NCI-H510A (cell line): ENCODE measurements at places on chromosomes 13 and 19.

GRCh38 chr19:36245210-36246005 is 30.5 kb downstream of the ZNF146 start:
- DNase-seq: no peak

DNA sequence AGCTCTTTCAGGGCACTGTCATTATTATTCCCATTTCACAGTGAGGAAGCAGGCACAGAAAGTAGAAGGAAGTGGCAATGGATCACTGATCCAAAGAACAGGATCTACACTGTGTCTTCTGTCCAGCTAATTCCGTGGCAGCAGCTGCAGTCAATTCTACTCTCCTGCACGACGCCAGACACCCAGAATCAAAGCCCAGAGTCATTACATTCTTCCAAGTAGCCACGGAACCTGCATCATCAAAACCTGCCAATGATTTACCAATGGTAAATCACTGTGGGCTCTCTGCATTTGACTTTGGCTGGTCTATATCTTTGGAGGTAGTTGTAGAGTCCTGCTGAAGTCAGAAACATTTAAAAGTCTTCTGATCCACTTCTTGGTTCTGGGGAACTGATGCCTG is 767.7 kb downstream of the LIG4 start:
- DNase-seq: no peak

GRCh38 chr19:57436417-57436816 is 1.3 kb downstream of the ZNF749 start:
- no peak for DNase-seq

GRCh38 chr13:60463787-60464186 is 66.8 kb downstream of the TDRD3 start:
- DNase-seq: no peak

- DNase-seq: no peak
Observed at GRCh38 chr13:38430796-38431195, 81.1 kb downstream of the UFM1 start.

DNA sequence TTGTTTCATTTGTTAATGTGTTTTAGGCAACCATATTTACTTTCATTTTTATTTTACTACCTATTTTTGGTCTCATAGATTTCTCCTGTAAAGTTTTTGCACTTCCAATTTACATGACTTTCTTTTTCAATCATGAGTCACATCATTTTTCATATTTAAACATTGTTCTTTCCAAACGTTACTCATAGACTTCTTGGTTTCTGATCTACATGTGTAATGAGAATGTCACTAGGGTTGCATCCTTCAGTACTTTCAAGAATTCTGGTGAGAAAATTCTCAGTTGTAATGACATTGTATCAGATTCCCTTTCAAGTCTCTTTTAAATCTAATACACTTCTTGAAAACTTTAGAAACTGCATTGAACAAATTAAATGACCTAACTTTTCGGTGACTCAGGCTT is 991.7 kb downstream of the EFNB2 start:
- no peak for DNase-seq

GRCh38 chr13:99067159-99067985 is 89.5 kb upstream of the DOCK9 start:
- DNase-seq: no peak

DNA sequence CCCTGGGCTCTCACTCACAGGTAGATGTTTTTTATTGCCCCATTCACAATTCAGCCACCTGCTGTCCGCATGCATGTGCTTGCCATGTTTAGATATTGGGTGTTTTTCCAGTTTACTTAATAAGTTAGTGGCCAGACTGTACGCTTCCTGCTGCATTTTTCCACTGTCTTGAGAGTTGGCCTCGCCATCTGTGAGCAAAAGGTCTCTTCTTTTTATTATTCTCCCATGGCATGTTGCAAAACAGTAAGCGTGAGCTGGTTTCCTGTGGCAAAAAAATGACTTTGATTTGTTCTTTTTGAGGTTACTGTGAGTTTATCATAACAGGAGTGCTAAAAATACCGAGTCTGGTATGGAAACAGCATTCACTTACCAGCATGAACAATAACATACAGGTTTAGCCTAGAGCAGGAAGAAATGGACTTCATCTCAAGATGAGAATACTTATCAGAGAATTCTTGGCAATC is 46.0 kb downstream of the SAE1 start:
- no peak for DNase-seq

GRCh38 chr13:67023130-67023876 is 206.8 kb downstream of the PCDH9 start:
- no peak for DNase-seq

DNA sequence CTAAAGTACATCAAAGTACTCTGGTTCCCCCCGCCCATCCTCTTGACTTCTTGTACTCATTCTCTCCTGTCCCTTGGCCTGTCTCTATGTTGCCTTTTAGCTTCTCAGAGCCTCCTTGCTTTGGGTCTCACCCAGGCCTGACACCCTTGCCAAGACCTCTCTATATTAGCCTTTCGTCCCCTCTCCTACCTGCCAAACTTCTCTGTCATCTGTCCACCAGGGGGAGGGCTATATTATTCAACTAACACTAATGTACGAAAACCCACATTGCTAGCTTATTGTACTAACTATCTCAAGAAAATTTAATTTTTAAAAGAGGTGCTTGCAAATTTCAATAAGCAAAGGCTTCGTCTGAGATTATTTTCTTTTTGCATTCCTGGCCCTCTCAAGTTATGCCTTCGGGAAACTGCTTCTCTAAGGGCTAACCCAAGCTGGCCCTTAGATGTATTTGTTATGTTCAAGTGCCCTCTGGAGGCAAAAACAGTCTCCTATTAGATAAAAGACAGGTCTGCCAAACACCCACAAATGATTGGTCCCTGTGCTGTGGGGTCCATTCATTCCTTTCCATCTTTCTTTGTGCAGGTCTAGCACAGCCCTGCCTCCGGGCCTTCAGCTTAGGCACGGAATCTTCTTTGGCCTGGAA is 6.3 kb upstream of the MRPS31 start:
- DNase-seq: peak; percentile 8

- no peak for DNase-seq
Observed at GRCh38 chr13:48505012-48505411, 27.9 kb downstream of the RCBTB2 start.

DNA sequence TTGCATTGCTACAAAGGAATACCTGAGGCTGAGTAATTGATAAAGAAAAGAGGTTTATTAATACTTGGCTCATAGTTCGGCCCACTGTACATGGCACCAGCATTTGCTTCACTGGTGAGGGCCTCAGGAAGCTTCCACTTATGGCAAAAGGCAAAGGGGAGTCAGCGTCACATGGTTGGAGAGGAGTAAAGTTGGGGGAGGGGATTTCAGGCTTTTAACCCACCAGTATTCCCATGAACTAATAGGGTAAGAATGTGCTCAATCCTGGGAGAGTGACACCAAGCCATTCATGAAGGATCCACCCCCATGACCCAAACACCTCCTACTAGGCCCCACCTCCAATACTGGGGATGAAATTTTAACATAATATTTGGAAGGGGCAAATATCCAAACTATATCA is 82.5 kb upstream of the MYCBP2 start:
- no peak for DNase-seq

- DNase-seq: no peak
Observed at GRCh38 chr19:14515501-14516047, 2.6 kb downstream of the DNAJB1 start.

DNA sequence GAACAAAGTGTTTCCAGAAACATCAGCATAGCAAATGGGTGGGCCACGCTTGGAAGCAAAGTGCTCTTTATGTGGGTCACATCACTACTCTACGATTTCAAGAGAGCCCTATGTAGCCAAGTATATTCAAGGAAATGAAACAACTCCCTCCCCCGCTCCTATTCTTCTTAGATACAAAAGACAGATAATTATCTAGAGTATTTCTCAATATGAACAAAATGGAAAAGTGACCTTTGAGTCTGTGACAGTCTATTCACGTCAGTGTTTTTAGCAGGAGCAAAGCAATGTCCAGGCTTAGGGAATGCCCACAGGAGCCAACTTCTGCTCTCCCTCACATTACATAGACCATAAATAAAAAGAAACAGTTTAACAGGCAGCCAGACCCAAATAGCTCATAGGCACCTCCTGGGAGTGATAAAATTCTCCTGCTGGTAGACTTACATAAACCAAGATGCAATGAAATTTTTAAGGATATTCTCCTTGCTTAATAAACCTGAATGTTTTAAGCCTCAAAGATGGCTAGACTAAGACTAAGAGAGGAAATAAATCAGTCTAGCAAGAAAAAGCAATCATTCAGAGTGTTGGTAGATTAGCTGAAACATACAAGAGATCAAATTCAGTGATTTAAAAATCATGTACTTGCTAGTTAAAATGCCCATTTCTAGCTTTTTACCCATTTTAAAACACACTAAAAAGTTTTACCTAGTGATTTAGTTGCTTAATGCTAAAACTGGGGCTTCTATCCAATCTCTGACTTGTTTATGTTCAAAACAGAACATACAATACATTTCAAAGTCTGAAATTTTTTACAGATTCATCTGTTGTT is 182.8 kb downstream of the RGCC start:
- no peak for DNase-seq

DNA sequence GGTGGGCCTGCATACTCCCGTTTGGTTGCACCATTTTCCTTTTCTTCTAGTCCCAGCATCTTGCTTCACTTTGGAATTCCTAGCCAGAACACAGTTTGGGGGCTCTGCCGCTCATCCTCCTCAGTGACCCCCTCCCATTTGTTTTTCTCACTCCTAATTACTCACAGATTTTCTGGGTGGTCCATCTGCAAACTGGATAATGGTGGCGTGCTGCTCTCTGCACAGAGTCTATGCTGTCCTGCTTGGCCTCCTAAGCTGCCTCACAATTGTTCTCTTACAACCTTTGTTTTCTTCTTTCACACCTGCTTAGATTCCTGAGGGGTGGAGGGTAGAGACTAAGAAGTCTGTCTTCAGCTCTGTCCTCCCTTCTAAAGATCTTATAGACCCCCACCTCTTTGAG is 80.8 kb downstream of the SHISA2 start:
- no peak for DNase-seq

DNA sequence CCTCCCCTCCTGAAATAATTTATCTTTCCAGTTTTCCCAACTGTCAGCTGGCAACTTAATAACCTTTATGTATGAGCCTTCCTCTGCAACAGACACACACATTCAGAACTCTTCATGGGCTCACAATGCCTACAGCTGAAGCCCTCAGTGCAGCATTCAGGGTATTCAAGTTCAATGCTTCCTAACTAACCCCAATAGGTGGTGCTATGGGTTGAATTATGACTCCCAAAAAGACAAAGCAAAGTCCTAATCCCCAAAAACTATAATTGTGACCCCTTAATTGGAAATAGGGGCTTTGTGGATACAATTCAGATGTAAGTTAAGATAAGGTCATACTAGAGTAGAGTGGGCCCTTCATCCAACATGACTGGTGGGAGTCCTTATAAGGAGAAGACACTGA is 202.2 kb downstream of the SUCLA2 start:
- no peak for DNase-seq

- DNase-seq: no peak
Observed at GRCh38 chr13:25302121-25302520, 696 bp downstream of the NUP58 start.

DNA sequence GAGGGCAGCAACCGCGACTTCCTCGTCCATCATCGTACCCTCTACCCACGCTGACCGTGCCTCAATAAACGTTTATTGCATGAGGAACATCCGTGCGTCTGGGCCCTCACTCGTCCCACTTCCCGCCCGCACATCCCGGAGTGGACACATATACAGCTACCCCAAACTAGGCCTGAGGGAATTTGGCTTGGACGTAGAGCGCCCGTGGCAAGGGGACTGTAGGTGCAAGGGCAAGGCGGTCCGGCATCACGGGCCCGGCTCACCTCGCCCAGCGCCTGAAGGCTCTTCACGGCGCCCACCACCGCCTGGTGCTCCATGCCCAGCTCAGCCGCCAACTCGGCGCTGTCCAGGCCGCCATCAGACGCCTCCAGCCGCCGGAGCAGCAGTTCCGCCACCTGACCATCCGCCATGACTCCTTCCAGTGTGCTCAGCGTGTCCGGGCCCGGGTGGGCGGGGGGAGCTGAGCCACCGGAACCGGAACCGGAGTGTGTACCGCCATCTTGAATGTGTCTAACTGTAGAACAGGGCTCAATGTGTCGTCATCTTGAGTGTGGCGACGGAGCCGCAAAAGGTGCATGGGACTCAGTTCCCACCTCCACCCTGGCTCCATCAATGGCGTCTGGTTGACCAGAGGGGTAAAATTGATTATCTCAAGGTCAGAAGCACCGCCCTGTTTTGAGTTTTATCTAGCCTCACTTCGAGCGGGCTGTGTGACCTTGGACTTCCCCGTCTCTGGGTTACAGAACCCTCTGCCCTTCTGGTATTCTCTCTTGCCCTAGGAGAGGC is at the start of gene FARSA:
Gene FARSA, minus strand, starts transcription at position 425 of the 786 bp plus-strand sequence. Its CDS starts 15 bp downstream, at position 410.
- DNase-seq: peak; percentile 86

DNA sequence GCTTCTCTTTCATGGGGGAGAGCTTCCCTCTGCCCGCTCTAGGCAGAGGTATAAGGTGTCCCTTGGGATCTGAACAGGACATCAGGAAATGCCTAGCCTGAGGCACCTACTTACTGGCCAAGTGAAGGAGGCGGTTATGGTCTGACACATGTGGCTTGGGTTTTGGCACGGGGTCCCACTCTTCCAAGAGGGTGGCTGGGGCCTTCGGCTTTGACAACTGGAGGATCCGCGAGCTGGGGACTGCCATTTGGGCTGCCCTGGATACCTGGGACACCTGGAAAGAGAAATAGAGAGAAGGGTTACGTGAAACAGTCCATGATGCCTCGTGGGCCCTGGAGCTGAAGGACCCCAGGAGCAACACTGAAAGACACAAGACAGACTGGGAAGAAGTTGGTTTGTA is 22.4 kb upstream of the MIER2 start:
- no peak for DNase-seq

GRCh38 chr19:42028304-42029216 is 34.5 kb upstream of the ATP1A3 start:
- no peak for DNase-seq

DNA sequence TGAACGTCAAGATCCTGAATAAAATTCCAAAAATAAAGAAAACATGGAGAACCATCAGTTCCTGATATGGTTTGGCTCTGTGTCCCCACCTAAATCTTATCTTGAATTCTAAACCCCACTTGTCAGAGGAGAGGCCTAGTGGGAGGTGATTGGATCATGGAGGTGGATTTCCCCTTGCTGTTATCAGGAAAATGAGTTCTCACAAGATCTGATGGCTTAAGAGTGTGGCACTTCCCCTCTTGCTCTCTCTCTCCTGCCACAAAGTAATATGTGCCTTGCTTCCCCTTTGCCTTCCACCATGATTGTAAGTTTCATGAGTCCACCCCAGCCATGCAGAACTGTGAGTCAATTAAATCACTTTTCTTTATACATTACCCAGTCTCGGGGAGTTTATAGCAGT is 827.4 kb downstream of the GPC5 start:
- no peak for DNase-seq

DNA sequence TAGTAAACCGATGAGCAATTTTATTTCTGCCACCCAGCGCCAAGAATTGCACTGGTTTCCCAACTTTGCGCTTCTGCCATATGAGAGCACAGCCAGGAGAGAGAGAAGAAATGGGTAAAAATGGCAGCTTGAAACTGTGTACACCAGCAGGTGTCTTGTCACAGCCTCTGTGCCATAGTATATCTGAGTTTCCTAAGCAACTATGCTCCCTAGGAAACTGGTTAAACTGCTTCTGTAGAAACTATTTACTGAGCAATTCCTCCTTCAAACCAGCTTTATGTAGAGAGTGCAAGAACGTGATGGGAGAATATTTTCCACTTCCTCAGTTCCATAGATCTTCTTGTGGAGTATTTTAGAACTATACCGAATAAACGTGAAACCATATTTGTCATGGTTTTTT is 1361.3 kb downstream of the PCDH9 start:
- no peak for DNase-seq

GRCh38 chr19:15986701-15987100 is 37.9 kb downstream of the OR10H4 start:
- no peak for DNase-seq
